ENCODE measurements at places on chromosomes 3 and 15. TPM values are rescaled to one million over a fixed set of nuclear protein-coding genes. Genes with fewer than 3 reads are reported as not detected.
A peak's percentile ranks its signal among the peaks of the same experiment; 100 is the strongest.

The PP2D1 gene
- total RNA-seq: not detected

DNA sequence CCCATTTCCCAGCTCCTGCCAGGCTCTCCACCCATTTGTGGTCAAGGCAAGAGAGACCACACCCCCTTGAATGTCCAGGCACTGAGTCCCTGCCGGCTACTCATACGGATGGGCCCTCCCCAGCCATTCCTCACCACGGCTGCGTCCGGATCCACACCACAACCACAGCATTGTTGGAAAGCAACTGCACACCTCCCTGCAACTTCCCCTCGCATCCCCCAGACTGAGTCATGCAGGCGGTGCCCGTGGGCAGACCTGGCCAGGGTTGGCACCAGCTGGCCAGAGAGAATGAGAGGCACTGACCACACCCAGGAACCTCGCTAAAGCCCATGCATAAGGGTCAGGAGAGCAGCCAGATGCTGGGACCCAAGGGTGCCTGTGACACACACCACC is 30.5 kb downstream of the LOXL1 start:
- no peaks in the 10 kb centered on the region for H3K4me1 ChIP-seq
- no peak overlapping the region for H3K27ac ChIP-seq
- no peak overlapping the region for H3K4me3 ChIP-seq
- no peaks in the 10 kb centered on the region for H3K27me3 ChIP-seq
- H3K36me3 ChIP-seq: no peaks in the 10 kb centered on the region

DNA sequence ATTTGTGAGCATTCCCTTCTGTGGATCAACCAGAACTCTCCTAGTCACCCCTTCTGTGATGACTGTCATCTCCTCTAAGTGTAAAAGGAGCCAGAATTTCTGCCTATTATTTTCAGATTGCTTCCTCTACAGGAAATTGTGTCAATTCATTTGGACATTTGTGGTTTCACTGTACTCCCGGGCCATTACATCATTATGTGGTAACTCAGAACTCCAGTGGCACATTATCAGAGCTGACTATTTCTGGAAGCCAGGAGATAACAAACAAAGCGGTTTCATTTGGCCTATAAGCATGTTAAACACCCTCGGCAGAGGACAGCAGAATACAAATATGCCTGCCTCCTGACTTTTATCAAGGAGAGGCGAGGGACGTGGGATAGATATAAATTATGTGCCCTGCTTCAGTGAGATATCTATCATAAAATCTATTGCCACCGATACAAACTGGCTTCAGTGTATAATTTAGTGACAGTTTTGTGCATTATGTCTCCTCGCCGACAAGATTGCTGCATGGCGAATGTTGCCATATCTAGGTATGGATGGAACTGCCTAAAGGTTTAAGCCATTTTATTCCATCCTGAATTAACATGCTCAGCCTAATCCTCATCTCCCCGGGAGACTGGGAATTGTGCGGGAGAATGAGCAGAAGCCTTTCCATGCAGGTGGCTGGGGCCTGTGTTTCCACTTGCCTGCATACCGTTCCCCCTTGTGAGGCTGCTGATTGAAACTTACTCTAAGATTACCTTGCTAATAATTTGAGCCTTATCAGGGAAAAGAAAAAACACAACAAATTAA is 193.4 kb upstream of the SEMA6D start:
- no peaks in the 10 kb centered on the region for H3K36me3 ChIP-seq
- no peaks in the 10 kb centered on the region for H3K27me3 ChIP-seq
- DNase-seq: no peak
- no peaks in the 10 kb centered on the region for H3K4me1 ChIP-seq
- no peak overlapping the region for H3K27ac ChIP-seq
- H3K4me3 ChIP-seq: no peak overlapping the region

GRCh38 chr3:110743202-110743601 is 328.4 kb upstream of the NECTIN3 start:
- H3K27me3 ChIP-seq: no peaks in the 10 kb centered on the region
- H3K4me1 ChIP-seq: no peaks in the 10 kb centered on the region
- DNase-seq: no peak
- H3K4me3 ChIP-seq: no peak overlapping the region

The PHLDB2 gene
- 2.1 TPM for total RNA-seq

DNA sequence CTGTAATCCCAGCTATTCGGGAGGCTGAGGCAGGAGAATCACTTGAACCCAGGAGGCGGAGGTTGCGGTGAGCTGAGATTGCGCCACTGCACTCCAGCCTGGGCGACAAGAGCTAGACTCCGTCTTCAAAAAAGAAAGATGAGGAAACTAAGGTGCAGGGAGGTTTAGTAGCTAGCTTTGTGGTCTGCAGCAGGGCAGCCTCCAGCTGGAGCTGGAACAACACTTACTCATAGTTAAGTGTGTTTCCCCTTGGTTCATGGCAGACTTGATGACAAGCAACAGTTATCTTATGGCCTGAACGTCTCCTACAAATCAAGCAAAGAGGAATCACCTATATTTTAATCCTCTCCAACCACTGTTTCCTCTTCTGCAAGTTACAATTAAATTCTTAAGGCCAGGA is 12.6 kb downstream of the KAT2B start:
- H3K27me3 ChIP-seq: no peaks in the 10 kb centered on the region
- peaks cover 64% of the 10 kb centered on the region for H3K4me1 ChIP-seq

DNA sequence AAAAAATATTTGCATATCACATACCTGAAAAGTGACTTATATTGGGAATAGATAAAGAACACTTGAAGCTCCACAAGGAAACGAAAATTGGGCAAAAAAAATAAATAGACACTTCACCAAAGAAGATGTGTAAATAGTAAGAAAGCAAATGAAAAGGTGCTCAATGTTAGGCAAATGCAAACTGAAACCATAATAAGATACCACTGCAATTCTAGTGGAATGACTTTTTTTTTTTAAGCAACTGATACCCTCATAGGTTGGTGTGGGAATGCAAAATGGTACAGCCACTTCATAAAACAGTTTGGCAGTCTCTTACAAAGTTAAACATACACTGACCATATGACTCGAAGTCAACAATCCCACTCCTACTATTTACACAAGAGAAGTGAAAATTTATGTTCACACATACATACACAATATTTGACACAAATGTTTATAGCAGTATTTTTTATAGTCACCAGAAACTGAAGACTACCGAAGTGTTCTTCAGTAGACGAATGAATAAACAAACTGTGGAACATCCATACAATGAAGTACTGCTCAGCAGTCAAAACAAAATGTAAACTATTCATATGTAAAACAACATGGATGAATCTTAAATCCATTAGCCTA is 176.3 kb downstream of the ZMAT3 start:
- H3K4me3 ChIP-seq: no peak overlapping the region
- H3K27ac ChIP-seq: no peak overlapping the region
- H3K4me1 ChIP-seq: no peaks in the 10 kb centered on the region
- DNase-seq: no peak
- H3K36me3 ChIP-seq: no peaks in the 10 kb centered on the region

DNA sequence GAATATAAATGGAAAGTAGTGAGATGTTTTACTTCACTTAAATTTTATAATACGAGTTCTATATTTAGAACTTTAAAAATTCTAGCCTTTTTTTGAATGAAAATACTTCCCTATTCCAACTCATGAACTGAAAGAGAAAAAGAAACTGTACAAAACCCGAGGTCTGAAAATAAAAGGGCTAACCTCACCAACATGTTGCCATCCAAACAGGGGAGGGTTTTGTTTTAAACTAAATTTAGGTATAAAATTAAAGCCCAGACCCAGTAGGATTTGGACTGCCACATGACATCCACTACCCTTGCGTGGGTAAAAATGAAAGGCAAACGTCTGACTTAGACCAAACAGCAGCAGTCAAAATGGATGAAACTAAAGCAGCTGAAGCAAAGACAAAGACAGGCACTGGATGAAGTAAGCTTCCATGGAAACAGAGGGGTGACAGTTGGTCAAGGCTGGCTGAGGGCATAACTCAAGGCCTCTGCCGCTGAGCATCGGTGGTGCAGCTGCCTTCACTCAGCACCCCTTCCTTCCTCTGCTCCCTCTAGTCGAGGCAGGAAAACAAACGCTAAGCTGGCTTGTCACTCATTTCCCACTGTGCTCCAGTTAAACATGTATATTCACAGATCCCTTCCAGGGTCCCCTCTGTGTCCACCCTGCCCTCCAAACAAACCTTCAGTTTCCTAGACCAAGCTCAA is 58.1 kb downstream of the TM4SF4 start:
- H3K27ac ChIP-seq: no peak overlapping the region
- no peak overlapping the region for H3K4me3 ChIP-seq
- no peaks in the 10 kb centered on the region for H3K36me3 ChIP-seq
- no peak for DNase-seq
- no peaks in the 10 kb centered on the region for H3K4me1 ChIP-seq

The DZIP1L gene
- not detected for total RNA-seq

- H3K27ac ChIP-seq: no peak overlapping the region
- no peaks in the 10 kb centered on the region for H3K27me3 ChIP-seq
- peaks cover 35% of the 10 kb centered on the region for H3K4me1 ChIP-seq
- H3K36me3 ChIP-seq: peaks cover 68% of the 10 kb centered on the region
- no peak for DNase-seq
Observed at GRCh38 chr15:101010781-101011180, 91.6 kb downstream of the LRRK1 start.

DNA sequence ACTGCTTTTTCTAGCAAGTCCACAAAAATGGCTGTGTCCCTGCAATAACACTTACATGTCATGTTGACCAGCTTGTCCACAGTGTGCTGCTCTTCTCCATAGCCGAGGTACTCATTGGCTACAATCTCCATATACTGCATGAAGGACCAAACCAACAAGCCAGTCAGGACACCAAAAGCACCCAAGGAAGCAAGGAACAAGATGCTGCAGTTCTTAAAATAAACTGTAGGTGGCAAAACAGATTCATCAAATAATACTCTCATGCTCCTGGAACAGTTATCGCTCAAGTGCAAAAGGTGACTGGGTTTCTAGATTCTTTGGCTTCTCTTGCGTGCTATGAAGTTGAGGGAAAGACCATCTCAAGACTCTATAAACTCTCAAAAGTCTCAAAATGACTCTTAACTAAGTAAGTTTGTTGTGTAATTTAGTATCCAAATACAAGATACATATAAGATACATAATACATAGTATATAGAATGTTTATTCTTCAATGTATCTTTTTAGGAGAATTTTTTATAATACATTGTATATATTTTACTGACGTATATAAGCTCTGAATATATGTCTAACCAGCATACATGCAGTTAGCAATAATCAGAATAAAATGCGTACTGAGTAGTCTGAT is 57.0 kb downstream of the NEK10 start:
- DNase-seq: peak; percentile 84
- no peak overlapping the region for H3K27ac ChIP-seq
- no peaks in the 10 kb centered on the region for H3K4me1 ChIP-seq
- H3K36me3 ChIP-seq: no peaks in the 10 kb centered on the region
- H3K27me3 ChIP-seq: no peaks in the 10 kb centered on the region

DNA sequence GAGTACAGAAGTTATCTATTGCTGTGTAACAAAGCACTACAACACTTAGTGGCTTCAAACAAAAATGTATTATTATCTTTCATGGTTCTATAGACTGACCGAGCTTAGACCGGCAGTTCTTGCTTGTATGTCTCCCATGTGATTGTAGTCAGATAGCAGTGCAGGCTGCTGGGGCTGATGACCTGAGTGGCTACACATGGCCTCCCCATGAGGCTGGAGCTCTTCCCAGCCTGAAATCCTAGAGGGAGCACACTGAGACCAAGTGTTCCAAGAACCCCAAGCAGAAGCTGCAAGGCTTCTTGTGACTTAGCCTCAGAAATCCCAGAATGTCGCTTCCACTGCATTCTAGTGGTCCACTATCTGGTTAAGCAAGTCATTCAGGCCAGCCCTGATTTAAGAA is 141.2 kb upstream of the TLE3 start:
- no peaks in the 10 kb centered on the region for H3K4me1 ChIP-seq
- no peaks in the 10 kb centered on the region for H3K27me3 ChIP-seq
- no peaks in the 10 kb centered on the region for H3K36me3 ChIP-seq
- no peak overlapping the region for H3K4me3 ChIP-seq
- no peak for DNase-seq
- H3K27ac ChIP-seq: no peak overlapping the region

Data from Karpas-422 (cell line).